ENCODE measurements at places on chromosomes 3 and 15.

- DNase-seq = no peak
Observed at GRCh38 chr15:80887148-80887547, 102.5 kb downstream of the MESD start.

GRCh38 chr15:70199124-70199482, 101.4 kb upstream of the TLE3 start:
- no peak for DNase-seq

- DNase-seq = no peak
Observed at GRCh38 chr15:29050870-29051269, 165.1 kb downstream of the APBA2 start.

GRCh38 chr3:126737527-126737926, 33.5 kb downstream of the CHCHD6 start:
- no peak for DNase-seq

DNA sequence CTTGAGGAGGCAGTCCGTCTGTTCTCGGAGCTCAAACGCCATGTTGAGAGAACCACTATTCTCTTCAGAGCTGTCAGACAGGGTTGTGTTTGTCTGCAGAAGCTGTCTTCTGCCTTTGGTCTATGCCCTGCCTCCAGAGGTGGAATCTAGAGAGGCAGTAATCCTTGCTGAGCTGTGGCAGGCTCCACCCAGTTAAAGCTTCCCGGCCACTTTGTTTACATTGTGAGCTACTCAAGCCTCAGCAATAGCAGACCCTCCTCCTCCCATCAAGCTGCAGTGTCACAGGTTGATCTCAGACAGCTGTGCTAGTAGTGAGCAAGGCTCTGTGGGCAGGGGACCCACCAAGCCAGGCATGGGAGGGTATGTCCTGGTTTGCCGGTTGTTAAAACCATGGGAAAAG, 8.9 kb downstream of the OR5AC2 start:
- no peak for DNase-seq

DNA sequence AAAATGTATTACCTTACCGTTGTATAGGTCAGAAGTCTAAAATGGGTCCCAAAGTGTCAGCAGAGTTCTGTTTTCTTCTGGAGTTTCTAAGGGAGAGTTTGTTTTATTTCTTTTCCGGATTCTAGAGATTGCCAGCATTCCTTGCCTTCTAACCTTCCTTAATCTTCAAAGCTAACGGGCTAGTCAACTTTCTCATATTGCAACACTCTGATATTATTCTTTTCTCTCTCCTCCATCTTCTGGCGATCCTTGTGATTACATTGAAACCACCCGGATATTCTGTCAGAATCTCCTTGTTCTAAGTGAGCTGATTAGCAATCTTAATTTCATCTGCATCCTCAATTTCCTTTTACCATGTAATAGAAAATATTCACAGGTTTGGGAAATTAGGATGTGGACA, 36.2 kb upstream of the AADACL2 start:
- DNase-seq = no peak

GRCh38 chr3:167777356-167777755, 41.8 kb downstream of the SERPINI1 start:
- no peak for DNase-seq

- DNase-seq = no peak
Observed at GRCh38 chr3:44032487-44032886, 209.2 kb upstream of the TOPAZ1 start.

- DNase-seq = no peak
Observed at GRCh38 chr3:195916291-195916690, 7.9 kb upstream of the TNK2 start.

DNA sequence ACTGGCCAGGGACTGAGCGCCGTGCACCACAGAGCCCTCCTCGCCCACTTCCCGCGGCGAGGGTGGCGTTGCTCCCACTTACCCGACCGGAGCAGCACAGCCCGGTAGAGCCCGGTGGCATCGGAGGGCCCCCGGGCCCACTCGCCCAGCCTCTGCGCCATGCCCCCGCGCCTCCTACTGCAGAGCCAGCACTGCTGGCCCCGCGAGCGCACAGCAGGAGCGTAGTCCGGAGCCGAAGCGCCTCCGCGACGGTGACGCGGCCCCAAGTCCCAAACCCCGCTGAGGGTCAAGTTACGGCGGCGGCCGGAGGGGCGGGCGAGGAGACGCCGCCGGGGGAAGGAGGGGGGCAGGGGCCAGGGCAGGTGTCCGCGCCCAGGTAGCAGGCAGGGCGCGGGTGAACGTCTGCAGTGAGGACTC, 9.6 kb upstream of the FAM107A start:
- no peak for DNase-seq

- DNase-seq = no peak
Observed at GRCh38 chr3:38148311-38148882, 9.9 kb downstream of the MYD88 start.

DNA sequence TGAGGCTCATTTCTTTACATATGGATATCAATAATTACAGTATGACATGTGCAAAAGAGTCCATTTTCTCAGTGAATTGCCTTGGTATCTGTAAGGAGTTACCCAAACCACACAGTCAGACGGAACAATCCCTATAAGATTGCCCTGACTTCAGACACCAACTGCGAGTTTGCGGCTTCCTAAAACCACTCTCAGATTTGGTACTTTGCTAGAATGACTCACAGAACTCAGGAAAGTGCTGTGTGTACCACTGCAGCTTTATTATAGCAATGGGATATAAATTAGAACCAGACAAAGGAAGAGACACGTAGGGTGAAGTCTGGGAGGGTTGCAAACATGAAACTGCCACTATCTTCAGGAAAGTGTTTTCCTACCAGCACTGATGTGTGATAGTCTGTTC, 45.8 kb upstream of the ATP13A3 start:
- DNase-seq = peak; percentile 62

- DNase-seq = no peak
Observed at GRCh38 chr15:93074599-93074998, 14.4 kb downstream of the RGMA start.

GRCh38 chr3:83500422-83500821, 1458.4 kb upstream of the CADM2 start:
- no peak for DNase-seq

Data from fibroblast of skin of left quadriceps (primary cell).